ENCODE measurements at places on chromosomes 2 and 18. TPM values are rescaled to one million over a fixed set of nuclear protein-coding genes. Genes with fewer than 3 reads are reported as not detected.

The NAT8 gene
- not detected for total RNA-seq

The FEV gene
- not detected for total RNA-seq

The CRACDL gene
- total RNA-seq, result not detected

The BIRC6 gene
- total RNA-seq, result 162 TPM

The PKDCC gene
- total RNA-seq, result 63.9 TPM

The COBLL1 gene
- 5.1 TPM for total RNA-seq

The RNF152 gene
- 24.4 TPM for total RNA-seq

The SOWAHC gene
- 7.1 TPM for total RNA-seq

The TEX44 gene
- not detected for total RNA-seq

The CDH20 gene
- not detected for total RNA-seq

The ABCB11 gene
- total RNA-seq, result not detected

The KCNJ3 gene
- not detected for total RNA-seq

The PDE1A gene
- 6.7 TPM for total RNA-seq

The VWA3B gene
- 0.26 TPM for total RNA-seq

The LAMA3 gene
- total RNA-seq, result 13.2 TPM

The CCT7 gene
- 262 TPM for total RNA-seq
